Stimulated activated CD8-positive, alpha-beta memory T cell treated with anti-CD3 and anti-CD28 coated beads, Interleukin-4, amount 100 ng/mL, for 1 hour (primary cell): ENCODE measurements at places on chromosomes 1 and 21.

GRCh38 chr1:58823481-58824010 lies 39.7 kb upstream of the JUN start:
- DNase-seq: no peak

- DNase-seq: no peak
Observed at GRCh38 chr1:66256629-66257572, 277.1 kb upstream of the SGIP1 start.

DNA sequence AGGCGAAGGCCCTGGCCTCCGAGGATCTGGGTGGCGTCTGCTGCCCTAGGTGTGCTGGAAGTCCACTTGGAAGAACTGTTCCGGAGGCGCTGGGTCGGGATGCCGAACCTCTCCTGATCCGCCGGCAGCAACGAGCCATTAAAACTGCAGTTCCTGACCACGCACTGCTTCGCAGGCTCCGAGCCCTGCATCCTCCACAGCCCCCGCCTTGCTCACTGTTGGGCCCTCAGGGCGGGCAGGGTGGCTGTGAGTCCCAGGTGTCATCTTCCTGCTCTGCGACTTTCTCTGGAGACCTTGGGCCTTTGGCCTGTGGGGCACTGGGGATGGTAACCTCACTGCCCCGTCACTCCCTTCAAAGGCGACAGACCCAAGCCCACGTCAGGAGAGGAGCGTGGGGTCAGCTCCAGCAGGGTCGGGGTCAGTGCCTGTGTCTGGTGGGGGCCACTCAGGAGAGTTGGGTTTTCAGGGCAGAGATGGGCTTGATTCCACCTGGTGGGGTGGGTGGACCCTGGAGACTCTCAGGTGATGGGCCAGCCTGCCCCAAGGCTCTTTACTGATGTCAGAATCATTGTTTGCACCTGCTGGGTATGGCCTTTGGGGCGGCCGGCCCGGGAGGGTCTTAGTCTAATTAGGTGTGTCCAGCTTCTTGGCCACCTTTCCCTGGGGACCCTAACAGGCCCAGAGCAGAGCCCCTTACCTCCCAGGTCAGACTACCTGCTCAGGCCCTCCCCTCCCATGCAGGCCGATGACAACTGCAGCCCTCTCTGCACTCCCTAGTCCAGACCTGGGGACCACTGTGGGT lies 3.1 kb downstream of the PRXL2B start:
- no peak for DNase-seq

DNA sequence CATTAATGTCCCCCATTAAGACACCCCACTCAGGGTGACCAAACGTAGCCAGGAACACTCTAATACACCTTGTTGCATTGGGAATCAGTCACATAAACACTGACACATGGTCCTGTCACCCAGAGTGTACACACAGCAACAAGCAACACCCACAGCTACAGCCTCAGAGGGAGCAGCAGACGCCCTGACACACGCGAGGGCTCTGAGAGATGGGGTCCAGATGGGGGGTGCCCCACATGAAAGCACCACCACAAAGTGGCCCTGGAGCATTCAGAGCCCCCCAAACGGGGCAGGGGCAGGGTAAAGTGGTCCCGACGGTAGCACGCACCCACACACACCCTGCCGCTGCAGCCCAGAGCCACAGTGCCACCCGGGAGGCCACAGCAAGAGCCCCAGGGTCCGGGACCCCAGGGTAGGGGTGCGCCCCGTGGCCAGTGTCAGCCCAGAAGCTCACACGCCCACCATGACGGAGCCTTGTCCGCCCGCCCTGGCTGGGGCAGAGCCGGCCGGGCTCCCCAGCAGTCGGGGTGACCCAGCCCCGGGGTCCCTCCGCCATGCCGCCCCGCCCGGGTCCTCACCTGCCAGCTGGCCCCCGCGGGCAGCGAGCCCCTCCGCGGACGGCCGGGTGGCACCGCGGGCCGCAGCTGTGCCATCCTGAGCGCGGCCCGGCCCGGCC lies 47.3 kb downstream of the RAP1GAP start:
- DNase-seq: no peak

GRCh38 chr1:34156739-34157138 lies 8.3 kb downstream of the CSMD2 start:
- no peak for DNase-seq

GRCh38 chr1:152577168-152577567 lies 3.1 kb downstream of the LCE3D start:
- DNase-seq: no peak

GRCh38 chr1:24709791-24710441 lies 35.3 kb upstream of the CLIC4 start:
- DNase-seq: no peak

DNA sequence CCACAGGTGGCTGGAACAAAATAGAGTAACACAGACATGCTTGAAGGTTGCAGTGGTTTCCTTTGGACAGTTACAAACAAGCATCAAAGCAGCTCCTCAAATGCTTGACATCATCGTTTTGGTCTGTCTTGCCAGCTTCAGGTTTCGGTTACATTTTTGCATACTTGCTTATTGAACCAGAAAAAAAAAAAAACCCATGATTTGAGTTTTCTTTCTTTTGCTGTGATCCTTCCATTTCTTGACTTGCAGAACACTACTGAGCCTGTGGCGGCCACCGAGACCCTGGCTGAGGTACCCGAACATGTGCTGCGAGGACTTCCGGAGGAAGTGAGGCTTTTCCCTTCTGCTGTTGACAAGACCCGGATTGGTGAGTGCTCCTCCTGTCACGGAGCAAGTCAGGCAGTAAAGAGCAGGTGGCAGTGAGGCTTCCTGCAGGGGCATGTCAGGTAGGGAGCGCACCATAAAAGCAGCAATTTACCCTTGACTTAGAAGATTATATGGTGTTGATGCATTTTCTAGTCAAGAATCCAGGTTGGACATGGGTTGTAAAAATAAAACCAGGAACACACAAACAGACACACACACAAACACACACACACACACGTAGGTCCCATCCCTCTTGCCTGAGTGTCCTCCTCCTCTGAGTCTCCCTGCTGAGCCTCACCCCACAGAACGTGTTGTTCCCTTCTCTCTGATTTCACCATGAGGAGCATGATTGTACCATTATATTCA lies 30.9 kb downstream of the PRDM2 start:
- DNase-seq: peak; percentile 42

DNA sequence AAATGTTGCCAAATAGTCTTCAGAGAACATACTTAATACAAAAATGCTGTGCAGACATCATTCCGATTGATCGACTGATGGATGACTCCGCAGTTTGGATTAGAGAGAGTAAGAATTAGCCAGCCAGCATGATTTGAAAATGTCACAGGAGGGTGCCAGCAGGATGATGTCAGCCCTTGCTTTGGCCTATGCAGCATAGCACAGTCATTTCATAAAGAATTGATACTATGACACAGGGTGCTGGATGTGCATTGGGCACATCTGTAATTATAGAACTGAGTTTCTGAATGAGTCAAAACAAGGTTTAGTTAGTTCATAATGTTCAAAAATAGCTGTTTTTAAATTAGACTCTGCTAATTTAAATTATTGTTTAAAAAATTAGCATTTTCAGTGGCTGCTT lies 21.6 kb upstream of the TRAF5 start:
- DNase-seq: no peak

- no peak for DNase-seq
Observed at GRCh38 chr1:224383218-224383617, 26.5 kb downstream of the CNIH4 start.

- no peak for DNase-seq
Observed at GRCh38 chr1:119732465-119733168, 20.9 kb downstream of the PHGDH start.

- DNase-seq: no peak
Observed at GRCh38 chr1:33864460-33865389, 846 bp downstream of the HMGB4 start.

- DNase-seq: no peak
Observed at GRCh38 chr1:192407206-192407605, 90.4 kb downstream of the RGS21 start.

DNA sequence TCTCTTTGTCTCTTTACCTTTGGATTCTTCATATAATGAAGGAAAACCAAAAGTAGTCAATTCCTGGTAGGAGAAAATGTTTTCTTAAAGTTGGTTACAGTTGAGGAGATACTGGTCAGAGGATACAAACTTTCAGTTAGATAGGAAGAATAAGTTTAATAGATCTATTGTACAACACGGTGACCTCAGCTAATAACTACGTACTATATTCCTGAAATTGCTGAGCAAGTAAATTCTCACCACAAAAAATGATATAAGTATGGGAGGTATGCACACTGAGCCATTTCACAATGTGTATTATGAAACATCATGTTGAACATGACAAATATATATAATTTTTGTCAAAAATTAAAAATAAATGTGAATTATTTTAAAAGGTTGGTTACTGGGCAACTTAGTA lies 20.4 kb downstream of the SSX2IP start:
- no peak for DNase-seq

GRCh38 chr21:18608226-18608625 lies 204.6 kb upstream of the TMPRSS15 start:
- DNase-seq: no peak

DNA sequence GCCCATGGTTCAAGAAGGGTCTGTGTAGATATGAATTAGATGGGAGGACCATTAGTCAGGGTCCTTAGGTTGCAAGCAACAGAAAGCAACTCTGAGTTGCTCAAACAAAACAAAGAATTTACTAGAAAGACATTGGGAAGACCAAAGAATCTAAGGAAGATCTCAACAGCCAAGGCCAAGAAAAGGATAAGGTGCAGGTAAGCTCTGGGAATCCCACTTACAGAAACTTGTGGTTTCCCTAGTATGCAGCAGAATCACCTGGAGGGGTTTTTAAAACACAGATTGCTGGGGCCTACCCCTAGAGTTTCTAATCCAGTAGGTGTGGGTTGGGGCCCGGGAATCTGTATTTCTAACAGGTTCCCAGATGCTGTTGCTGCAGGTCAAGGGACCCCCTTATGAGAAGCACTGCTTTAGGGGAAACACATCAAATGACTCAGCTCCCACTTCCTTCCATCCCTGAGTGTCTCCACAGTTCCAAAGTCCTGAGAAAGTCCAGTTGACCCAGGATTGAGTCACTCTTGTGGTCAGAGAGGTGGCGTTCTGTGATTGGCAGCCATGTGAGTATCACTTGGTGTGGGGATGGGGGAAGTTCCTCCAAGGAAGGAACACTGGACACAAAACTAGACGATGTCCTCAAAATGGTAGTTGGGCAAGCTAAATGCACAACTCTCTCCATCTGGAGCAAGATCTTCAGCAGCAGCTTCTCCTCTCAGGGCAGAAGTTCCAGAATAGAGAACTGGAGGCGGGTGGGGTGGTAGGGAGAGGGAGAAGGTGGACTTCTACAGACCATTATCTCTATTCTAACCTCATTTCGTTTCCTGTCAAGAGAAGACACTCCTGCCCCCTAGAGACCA lies 24.2 kb upstream of the EYA3 start:
- DNase-seq: no peak

DNA sequence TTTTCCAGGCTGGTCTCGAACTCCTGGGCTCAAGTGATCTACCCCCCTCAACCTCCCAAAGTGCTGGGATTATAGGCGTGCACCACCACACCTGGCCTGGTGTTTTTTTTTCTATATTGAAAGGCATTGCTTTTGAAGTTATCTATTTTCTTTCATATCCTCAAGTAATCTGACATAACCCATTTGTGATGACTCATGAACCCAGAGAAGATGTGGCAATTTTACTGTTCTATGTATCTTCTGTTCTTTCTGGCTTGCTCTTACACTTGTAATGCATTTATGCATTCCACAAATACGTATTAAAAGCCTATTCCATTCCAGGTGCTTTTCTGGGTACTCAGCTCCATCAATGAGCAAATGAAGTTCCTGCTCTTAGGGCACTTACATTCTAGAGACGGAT lies 29.9 kb upstream of the ERRFI1 start:
- DNase-seq: no peak

GRCh38 chr1:10765734-10766478 lies 30.5 kb downstream of the CASZ1 start:
- DNase-seq: no peak

DNA sequence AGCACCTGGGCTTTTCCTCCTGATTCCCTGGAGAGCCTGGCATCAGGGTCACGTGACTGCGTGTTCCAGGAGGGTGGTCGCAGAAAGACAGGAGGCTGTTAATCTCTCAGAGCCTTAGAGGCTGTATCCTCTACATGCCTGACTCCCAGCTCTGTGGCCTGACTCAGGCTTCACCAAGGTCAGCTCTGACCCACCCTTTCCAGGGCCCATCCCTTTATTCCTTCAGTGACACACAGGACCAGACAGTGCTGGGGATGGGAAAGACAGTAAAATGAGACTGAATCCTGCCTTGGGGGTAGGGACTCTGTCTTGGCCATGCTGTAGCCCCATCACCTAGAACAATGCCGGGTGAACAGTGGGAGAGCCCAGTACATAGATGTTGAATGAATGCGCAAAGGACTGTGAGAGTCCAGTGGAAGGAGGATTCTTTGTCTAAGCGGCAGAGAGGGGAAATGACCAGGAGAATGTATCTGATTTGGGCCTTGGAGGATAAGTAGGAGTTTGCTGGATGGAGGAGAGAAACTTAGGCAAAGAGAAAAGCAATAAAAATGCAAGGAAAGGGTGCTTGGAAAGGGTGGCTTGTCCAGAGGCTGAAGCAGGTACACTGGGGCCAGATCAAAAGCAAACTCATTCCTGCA lies 33.0 kb downstream of the EPHX1 start:
- no peak for DNase-seq

DNA sequence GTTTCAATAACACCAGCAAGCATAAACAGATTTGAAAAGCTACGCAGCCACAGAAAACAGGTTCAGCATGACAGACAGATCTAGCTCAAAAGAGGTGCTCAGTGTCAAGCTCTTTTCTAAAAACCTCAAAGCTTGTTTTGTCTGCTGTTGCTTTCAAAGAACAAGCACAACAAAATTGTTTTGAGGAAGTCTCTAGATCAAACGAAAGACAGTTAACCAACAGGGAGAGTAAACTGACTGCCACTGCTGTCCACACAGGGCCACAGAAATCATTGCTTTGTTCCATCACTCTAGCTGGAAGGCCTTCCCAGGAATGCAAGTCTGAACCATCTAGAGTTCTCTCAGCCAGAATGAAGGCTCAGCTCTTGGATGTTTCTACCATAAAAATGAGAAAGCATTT lies 12.8 kb downstream of the APP start:
- no peak for DNase-seq

- no peak for DNase-seq
Observed at GRCh38 chr1:235892202-235892601, 25.5 kb upstream of the LYST start.

GRCh38 chr1:46077644-46078043 lies 54.8 kb downstream of the PIK3R3 start:
- no peak for DNase-seq

DNA sequence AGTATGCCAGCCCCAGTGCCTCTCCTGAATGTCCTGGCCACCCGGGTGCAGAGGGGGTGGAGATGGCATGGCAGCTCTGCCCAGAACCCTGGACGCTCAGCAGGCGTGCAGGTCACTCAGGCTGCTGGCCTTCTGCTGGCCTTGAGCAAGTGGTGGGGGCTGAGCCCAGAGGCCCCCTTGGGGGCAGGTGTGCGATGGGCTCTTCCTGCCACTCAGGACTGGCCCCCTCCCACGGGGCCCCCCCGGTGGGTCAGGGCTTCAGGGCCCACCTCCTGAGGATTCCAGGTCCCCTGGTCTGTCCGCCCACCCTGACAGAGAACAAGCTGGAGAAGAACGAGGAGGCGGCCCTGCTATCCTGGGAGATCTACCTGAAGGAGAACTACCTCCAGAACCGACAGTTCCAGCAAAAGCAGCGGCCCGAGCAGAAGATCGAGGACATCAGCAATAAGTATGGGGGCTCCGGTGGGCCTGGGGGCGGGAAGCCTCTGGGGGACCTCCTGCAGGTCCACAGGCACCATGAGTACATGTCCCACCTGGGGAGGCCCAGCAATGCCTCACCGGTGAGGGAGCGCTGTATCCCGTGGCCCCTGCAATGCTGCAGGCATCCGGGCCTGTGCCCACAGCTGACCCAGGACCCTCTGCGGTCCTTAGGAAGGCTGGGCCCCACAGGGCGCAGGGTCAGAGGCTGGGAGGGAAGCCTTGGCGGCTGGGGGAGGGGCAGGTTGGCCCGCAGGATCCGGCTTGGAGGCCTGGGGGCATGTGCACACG lies 37.0 kb upstream of the LRRC3 start:
- DNase-seq: no peak
